Stimulated activated CD8-positive, alpha-beta memory T cell treated with anti-CD3 and anti-CD28 coated beads, Interleukin-7, amount 100 ng/mL, for 48 hours (primary cell): ENCODE measurements at places on chromosomes 7 and 10.
A peak's percentile ranks its signal among the peaks of the same experiment; 100 is the strongest.

DNA sequence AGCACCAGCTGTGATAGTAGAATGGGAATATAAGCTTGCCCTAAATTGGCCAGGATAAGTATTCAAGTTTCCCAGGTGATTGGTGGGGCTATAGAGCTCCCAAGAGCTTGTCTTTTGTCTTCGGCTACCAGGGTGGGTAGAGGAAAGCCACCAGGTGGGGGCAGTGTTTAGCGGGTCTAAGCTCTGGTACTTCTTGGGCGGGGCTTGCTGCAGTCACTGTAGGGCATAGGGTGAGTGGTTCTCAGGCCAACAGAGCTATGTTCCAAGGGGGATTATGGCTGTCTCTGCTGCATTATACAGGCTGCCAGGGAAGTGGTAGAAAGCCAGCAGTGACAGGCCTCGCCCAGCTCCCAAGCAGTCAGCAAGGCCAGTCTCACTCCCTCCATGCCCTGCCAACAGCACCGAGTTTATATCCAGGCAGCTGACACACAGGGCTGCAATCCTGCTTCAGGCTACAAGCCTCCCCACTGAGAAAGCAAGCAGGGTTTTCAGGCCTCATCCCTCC lies 110.7 kb downstream of the ZNF467 start:
- DNase-seq = peak; percentile 48

GRCh38 chr7:93378131-93378760 lies 146.1 kb downstream of the VPS50 start:
- no peak for DNase-seq

DNA sequence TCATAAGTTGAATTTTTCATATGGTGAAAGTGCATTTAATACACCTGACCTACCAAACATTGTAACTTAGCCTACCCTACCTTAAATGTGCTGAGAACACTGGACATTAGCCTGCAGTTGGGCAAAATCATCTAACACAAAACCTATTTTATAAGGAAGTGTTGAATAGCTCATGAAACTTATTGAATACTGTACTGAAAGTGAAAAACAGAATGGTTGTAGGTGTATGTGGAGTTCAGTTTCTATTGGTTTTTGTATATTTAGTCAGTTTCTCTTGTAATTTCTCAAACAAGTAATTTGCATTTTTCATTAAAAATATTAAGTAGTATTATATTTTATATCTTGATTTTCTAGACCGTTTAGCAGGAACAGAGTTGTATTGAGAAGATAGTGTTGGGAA lies 15.3 kb downstream of the CCDC7 start:
- DNase-seq = no peak

DNA sequence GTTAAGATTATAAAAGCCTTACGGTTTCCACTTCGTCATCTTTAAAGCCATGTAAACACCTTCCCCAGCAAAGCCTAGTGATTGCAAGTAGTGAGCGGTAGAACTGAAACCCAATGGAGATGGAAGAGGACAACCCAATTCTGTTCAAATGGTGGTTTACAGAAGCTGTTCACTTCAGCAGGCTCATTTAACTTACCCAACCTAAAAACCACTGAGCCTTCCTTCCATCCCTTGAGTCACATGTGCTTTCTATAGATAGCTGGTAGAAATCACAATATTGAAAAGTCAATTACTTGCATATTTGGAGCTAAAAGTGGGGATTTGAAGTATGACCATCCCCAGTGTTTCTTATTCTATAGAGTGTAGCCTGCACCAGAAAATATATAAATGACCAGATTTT lies 667.7 kb downstream of the SUGCT start:
- DNase-seq = no peak

DNA sequence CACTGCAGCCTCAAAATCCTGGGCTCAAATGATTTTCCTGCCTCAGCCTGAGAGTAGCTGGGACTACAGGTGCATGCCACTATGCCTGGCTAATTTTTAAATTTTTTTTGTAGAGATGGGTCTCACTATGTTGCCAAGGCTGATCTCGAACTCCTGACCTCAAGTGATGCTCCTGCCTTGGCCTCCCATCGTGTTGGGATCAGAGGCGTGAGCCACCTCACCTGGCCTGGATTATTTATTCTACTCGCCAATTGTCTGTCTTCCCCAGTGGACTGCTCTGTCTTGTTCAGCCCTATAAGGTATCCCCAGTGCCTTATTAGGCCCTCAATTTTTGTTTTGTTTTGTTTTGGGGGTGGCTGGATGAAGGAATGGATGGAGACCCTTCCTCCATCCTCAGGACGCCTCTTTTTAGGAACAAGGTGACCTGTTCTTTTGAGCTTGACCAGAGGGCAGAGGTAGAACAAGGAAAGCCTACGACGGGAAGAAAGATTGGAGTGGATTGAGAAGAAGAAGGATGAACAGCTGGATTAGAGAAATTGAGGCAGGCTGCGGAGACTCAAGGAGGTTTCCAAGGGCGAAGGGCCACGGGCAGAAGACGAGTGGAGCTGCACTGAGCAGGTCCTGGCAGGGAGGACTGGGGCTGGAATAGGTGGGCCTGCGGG lies 541 bp upstream of the DENND10 start:
- DNase-seq = no peak

DNA sequence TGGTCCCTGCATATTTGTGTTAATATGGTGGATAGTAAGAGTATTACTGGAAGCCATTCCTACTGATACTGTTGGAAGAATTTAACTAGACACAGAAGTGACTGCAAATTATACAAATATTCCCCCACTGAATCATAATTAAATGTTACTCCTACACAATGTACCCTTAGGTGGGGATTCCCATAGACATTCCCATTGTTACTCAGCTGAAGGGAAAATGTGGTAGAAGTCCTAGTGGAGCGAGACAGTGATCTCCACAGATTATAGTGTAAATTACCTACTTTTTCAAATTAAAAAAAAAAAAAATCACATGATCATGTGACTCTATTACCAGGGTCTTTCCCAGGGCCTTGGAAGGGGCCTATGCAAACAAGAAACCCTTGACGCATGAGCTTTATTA lies 611.8 kb downstream of the LRMDA start:
- no peak for DNase-seq

DNA sequence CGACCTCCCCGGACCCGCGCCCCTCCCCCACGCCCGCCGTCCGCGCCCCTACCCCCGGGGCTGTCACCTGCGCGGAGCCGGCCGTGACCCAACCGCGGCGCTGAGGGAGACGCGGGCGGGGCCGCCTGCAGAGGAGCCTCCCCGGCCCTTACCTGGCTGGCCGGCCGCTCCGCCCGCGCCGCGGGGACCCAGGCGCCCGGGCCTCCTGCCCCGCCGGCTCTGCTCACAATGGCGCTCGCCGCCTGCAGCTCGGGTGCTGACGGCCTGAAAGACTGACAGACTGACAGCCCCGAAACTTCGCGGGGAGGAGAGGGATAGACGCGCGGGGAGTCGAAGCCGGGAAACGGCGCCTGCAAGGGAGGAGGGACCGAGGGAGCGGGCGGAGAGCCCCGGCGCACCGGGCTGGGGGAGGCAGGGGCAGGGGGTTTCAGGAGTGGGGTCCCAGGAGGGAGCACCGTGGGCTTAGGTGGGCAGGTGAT lies 393 bp downstream of the ZNF467 start:
- DNase-seq = no peak

DNA sequence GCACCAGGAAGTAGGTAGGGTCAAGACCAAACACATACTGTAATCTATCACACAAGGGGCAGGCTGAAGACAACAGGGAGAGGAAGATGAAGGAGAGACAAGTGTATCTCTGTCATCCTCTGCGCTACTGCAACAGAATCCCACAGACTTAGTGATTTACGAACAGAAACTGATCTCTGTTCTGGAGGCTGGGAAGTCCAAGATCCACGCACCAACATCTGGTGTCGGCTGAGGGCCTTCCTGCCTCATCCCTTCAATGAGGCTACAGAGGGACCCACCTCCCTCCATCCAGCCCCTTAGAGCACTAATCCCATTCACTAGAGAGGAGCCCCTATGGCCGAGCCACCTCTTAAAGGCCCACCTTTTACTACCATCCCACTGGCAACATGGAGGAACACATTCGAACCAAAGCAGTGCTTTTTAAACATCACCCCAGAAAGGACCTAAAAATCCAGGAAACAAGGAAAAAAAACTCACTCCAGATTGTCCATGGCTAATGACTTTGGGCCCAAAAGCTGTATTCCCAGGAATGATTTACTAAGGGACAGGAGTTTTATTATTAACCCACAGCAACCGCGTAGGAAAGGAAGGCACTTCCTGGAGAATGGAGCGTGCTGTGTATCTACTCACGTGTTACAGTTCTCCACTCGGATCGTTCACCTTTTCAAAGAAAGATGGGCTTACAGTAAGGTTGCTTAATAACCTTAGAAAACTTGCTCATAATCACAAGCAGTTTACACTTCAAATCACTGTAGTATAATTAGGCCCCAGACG lies 4.2 kb downstream of the BNIP3 start:
- no peak for DNase-seq
